Stimulated activated CD8-positive, alpha-beta memory T cell treated with anti-CD3 and anti-CD28 coated beads, Interleukin-4, amount 100 ng/mL, for 1 hour (primary cell): ENCODE measurements at places on chromosomes 5 and 9.

DNA sequence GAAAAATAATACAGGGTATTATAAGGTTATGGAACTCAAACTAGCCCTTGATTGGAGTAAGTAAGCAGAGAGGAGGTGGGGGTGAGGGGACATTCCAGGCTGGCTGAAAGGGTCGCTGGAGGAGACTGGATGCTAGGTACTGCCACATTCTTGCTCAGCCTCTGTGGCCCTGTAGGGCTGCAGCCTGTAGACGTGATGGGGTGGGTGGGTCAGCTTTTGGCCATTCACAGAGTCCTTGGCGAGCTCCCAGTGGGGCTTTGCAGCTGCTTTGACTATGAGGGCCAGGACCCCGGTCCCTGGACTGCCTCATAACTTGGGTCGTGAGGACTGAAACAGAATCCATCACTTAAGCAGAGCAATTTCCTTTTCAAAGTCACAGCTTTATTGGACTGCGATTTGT is 4.2 kb upstream of the GDNF start:
- no peak for DNase-seq

DNA sequence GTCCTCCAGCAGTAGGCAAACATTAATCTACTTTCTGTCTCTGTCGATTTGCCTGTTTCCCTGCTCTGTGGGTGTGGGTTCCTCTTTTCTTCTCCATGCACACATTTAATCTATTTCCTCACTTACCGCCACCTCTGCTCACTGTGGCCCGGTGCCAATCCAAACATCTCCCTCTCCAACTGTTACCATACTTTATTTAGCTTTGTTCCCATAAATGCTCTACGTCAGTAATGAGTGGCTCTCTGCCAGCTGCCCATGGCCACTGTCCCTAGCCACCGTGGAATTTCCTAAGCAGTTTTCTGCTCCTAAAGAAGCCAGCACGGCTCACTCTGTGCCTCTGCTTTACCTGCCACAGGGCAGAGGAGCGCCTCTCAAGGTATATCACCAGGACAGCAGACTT is 19.5 kb upstream of the GOLPH3 start:
- no peak for DNase-seq

- DNase-seq = no peak
These were observed 146.4 kb downstream of the GRIA1 start for GRCh38 chr5:153636670-153637451.

DNA sequence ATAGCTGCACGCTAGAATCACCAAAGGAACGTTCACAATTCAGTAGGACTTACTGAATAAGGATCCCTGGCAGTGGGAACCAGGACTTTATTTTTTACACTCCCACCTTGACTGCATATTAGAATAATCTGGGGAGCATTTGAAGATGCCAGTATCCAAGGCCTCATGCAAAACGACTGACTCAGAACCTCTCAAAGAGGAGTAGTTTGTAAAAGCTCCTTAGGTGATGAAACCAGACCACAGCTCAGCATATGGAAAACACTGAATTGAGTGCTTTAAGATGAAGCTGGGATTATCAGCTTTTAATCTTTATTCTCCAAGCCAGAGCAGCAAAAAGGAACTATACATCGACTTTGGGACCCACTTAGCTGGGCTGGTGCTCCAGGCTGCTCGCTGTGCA is 288.3 kb downstream of the MLLT3 start:
- DNase-seq = no peak

DNA sequence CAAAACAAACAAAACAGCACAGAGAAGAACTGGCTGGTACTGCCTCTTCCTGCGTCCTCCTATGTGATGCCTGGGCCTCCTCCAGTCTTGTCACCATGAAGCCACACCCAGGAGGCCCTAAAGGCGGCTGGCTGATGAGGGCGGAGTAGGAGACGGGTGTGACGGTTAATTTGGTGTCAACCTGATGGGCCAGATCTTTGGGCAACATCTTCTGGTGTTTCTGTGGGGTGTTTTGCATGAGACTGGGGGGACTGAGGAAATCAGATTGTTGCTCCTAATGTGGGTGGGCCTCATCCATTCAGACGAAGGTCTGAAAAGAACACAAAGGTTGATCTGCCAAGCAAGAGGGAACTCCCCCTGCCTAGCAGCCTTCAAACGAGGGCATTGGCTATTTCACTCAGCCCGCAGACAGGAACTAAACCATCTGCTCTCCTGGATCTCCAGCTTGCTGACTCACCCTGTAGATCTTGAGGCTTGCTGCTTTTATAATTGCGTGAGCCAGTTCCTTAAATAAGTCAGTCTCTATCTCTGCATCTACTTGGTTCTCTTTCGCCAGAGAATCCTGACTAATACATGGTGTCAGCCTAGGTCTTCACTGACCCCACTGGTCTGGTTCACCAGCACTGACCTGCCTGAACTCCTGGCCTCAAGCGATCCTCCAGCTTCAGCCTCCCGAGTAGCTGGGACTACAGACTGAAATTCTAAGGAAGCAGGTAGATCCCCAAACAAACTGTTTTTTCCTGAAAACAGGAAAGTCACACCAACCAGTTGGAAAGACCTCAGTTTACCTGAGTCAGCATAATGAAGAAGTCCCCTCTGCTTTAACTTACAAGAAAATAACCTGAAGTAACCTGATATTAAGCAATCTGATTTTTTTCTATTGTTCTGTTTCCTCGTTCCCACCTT is 12.8 kb upstream of the ZFP62 start:
- no peak for DNase-seq

- no peak for DNase-seq
These were observed 168.4 kb upstream of the SMIM23 start for GRCh38 chr5:171617266-171617665.

DNA sequence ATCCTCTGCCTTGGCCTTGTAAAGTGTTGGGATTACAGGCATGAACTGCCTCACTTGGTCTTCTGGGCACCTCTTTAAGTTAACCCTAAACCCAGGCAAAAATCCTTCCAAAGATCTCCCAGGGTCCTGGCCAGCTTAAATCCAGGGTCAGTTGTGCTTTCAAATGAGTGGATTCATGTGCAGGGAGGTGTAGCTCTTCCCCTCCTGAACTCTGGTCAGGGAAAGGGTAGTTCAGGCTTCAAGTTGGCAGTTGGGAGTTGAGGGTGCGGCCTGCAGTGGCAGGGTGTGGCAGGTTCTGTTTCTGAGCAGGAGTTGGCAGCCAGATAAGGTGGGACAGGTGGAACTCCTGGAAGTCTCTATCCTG is 3.6 kb downstream of the HNRNPAB start:
- DNase-seq = no peak

DNA sequence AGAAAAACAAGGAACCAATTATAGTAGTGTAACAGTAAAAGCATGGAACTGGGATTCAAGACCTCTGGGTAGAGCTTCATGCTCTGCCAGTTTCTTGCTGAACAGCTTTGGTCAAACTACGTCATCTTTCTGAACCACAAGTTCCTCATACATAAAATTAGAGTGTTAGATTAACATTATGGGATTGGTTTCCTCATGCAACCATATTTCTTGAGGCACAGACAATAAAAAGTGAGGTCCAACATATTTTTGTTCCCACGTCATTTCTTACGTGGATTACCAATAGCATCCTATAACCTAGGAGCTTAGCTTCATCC is 354.8 kb downstream of the TMEM232 start:
- no peak for DNase-seq
